Glutamatergic neuron (in vitro differentiated cells): ENCODE measurements at places on chromosomes 5 and 9.

DNA sequence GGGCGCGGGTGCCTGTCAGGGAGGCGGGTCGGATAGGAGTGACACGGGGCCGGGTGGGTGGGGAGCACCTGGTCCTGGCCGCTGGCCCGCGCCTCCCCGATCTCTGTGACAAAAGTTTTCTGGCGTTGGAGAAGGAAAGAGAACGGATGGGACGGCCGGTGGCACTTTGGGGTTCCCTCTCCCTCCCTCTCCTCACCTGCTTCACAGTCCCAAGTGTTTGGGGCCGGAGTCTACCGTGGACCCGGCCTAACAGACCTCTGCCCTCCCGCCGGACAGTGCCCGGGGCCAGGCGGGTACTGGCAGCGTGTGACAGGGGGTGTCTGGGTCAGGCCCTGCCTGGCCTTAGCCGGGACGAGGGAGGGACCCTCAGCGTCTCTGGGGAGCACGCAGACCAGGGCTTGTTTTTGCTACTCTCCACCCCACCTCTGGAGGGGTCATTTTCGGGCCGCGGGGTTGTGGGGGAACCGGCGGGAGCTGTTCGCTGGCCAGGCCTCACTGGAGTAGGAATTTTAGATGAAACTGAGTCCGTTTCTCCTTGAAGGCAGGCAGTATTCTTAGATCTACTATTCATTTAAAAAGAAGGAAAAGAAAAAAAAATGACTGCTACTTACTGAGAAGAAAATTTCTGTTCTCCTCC, 1.7 kb downstream of the PRDM6 start:
- peak; percentile 32 for DNase-seq

- DNase-seq: no peak
These were observed 246.8 kb downstream of the ARHGAP26 start for GRCh38 chr5:143016777-143017516.

- DNase-seq: no peak
These were observed 20.5 kb upstream of the TXN start for GRCh38 chr9:110276781-110277180.

DNA sequence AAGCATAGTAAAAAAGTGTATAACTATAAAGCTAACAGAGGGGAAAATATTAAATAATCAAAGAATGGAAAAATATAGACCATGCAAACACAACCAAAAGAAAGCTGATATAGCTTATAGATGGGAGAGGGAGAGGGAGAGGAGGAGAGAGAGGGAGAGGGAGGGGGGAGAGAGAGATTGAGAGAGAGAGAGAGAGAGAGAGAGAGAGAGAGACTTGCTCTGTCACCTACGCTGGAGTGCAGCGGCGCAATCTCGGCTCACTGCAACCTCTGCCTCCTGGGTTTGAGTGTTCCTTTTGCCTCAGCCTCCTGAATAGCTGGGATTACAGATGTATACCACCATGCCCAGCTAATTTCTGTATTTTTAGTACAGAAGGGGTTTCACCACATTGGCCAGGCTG, 110.6 kb downstream of the RAPGEF6 start:
- DNase-seq: peak; percentile 26

DNA sequence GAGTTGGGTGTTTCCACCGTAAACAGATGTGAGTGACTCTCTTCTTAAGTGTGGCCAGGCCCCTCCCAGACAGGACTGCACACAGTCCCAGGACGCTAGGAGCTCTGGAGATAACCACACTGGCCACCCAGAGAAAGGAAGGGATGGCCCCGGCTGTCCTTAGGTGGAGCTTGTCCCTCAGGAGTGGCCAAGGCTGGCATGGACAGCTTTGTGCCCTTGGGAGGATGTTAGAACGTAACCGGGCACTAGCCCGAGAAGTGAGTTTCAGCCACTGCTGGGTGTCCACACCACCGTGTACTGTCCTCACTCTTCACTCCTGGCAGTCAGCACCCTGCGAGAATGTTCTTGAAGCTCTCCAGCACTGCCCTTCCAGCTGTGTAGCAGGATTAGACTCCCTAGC, 35.8 kb upstream of the FCN2 start:
- DNase-seq: no peak
